ENCODE measurements at places on chromosomes 16 and 17. TPM values are rescaled to one million over a fixed set of nuclear protein-coding genes. Genes with fewer than 3 reads are reported as not detected.

Gene TBC1D3
- total RNA-seq: not detected

Gene CDH1
- total RNA-seq: 1.6 TPM

Gene CYGB
- 3.3 TPM for total RNA-seq

Gene P2RX5
- total RNA-seq: 5.3 TPM

Gene P2RX1
- total RNA-seq: not detected

Gene KRT33B
- not detected for total RNA-seq

Gene NKD1
- 2.4 TPM for total RNA-seq

Gene DRC7
- total RNA-seq: under 0.01 TPM

Gene COX10
- total RNA-seq: 11.8 TPM

Gene GRAP
- total RNA-seq: 1.6 TPM

Measured in frontal cortex (tissue), 4 donors.